Mammary microvascular endothelial cell (primary cell): ENCODE measurements at places on chromosomes 5 and 9. TPM values are rescaled to one million over a fixed set of nuclear protein-coding genes. Genes with fewer than 3 reads are reported as not detected.

Gene SCGB3A2
- total RNA-seq, result not detected in 2 replicates

Gene MOB3B
- total RNA-seq, result 0.30 and 0.40 TPM in 2 replicates

Gene VCAN
- total RNA-seq, result 3.4 and 4.8 TPM in 2 replicates

Gene NOXA1
- total RNA-seq, result 0.07 TPM in 1 of 2 replicates, not detected in the other

Gene TAF1L
- total RNA-seq, result not detected in 2 replicates

Gene SPINK6
- total RNA-seq, result not detected in 2 replicates

Gene OLFM1
- 2.1 and 4.7 TPM in 2 replicates for total RNA-seq

Gene SLC34A3
- not detected in 2 replicates for total RNA-seq

Gene KCNV2
- total RNA-seq, result not detected in 2 replicates

Gene CCDC152
- 0.20 and 0.47 TPM in 2 replicates for total RNA-seq

Gene CACNA1B
- total RNA-seq, result under 0.01 TPM in 1 of 2 replicates, not detected in the other

Gene PNPLA7
- 0.34 and 0.53 TPM in 2 replicates for total RNA-seq

Gene PCDHGA10
- total RNA-seq, result 1.7 and 2.6 TPM in 2 replicates

Gene PHF24
- total RNA-seq, result not detected in 2 replicates

Gene PCDHGA1
- total RNA-seq, result 0.20 and 0.59 TPM in 2 replicates

Gene FGF10
- total RNA-seq, result not detected in 2 replicates

Gene PCDHGA4
- 2.8 and 3.9 TPM in 2 replicates for total RNA-seq

Gene TSLP
- 0.13 TPM in 1 of 2 replicates, not detected in the other for total RNA-seq

Gene CFAP77
- total RNA-seq, result not detected in 2 replicates

Gene RNF20
- 17.4 and 18.7 TPM in 2 replicates for total RNA-seq

Gene PCDHA10
- total RNA-seq, result 0.13 TPM in 1 of 2 replicates, not detected in the other

Gene FOXD4L5
- total RNA-seq, result not detected in 2 replicates

Gene RNF180
- total RNA-seq, result 3.5 and 5.7 TPM in 2 replicates

Gene CLK4
- 5.0 and 8.4 TPM in 2 replicates for total RNA-seq

Gene TRIM32
- 10.7 and 15.7 TPM in 2 replicates for total RNA-seq

Gene FBXW11
- 35.5 and 36.2 TPM in 2 replicates for total RNA-seq

Gene PHYKPL
- 20.2 and 25.8 TPM in 2 replicates for total RNA-seq

Gene CARD9
- under 0.01 and 0.60 TPM in 2 replicates for total RNA-seq

Gene CD72
- total RNA-seq, result not detected in 2 replicates

Gene PCDHGA8
- 0.15 and 0.33 TPM in 2 replicates for total RNA-seq

Gene TOR4A
- total RNA-seq, result 41.4 and 44.7 TPM in 2 replicates

Gene LCN1
- not detected in 2 replicates for total RNA-seq

Gene CER1
- not detected in 2 replicates for total RNA-seq

Gene OR1J2
- total RNA-seq, result not detected in 2 replicates

Gene COL15A1
- 9.6 and 10.0 TPM in 2 replicates for total RNA-seq

Gene SLC46A2
- not detected in 2 replicates for total RNA-seq

Gene MVB12B
- total RNA-seq, result 4.3 and 5.2 TPM in 2 replicates

Gene SPATA6L
- 0.80 and 0.94 TPM in 2 replicates for total RNA-seq

Gene F12
- 0.89 and 1.4 TPM in 2 replicates for total RNA-seq

Gene PCDHB13
- 0.30 and 0.33 TPM in 2 replicates for total RNA-seq

Gene SH3GL2
- 0.07 TPM in 1 of 2 replicates, not detected in the other for total RNA-seq

Gene TMEM215
- not detected in 2 replicates for total RNA-seq

Gene PPP3R2
- total RNA-seq, result not detected in 2 replicates

Gene NME5
- 0.07 and 0.39 TPM in 2 replicates for total RNA-seq

Gene ADAMTS12
- total RNA-seq, result 0.10 TPM in 1 of 2 replicates, not detected in the other

Gene LCN9
- total RNA-seq, result not detected in 2 replicates

Gene KIAA0825
- total RNA-seq, result 0.74 and 2.5 TPM in 2 replicates

Gene DBH
- total RNA-seq, result not detected in 2 replicates

Gene TMEFF1
- total RNA-seq, result 14.6 and 19.6 TPM in 2 replicates

Gene TMEM174
- total RNA-seq, result not detected in 2 replicates

Gene OR1Q1
- not detected in 2 replicates for total RNA-seq

Gene HTR1A
- total RNA-seq, result not detected in 2 replicates

Gene TMOD1
- total RNA-seq, result 0.60 and 1.1 TPM in 2 replicates

Gene FBN2
- total RNA-seq, result 1.4 and 1.7 TPM in 2 replicates

Gene GABRP
- total RNA-seq, result 1.5 and 2.7 TPM in 2 replicates

Gene ASTN2
- total RNA-seq, result 2.3 and 4.1 TPM in 2 replicates
